ENCODE measurements at places on chromosomes 6 and 20.

- no peak for DNase-seq
Observed at GRCh38 chr6:37965964-37966676, 146.6 kb downstream of the ZFAND3 start.

DNA sequence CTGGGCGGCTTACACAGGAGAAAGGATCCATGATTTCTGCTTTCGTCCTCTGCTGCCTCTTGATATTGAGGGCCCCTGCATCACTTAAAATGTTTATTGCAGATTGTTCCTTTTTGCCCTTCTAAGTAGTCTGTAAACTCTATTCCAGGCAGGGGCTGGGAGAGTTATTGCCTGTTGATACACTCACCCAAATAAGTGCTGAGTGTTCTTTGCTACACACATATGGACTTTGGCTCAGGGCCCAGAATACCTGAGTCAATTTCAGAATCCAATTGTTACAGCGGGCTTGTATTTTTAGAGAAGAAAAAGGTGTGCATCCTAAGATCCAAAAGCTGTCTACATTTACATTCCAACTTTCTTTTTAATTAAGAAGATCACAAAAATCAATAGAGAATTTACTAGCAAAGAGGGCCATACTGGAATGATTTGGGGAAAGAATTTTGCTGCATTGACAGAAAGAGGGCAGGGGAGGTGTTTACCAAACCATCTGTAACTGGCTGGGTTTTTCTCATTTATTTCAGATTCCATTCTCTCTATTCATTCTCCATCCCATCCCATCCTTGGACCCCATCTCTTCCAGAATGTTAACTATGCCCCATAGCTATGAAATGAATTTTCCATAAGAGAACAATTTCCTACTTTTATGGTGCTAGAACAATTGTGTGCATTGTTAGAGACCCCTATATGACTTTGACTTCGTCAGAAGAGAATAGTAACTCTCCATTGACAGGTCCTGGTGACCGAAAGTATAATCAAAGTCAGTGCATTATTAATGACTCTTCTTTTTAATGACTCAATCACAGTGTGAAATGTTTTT lies 959.9 kb upstream of the FLRT3 start:
- DNase-seq: no peak

DNA sequence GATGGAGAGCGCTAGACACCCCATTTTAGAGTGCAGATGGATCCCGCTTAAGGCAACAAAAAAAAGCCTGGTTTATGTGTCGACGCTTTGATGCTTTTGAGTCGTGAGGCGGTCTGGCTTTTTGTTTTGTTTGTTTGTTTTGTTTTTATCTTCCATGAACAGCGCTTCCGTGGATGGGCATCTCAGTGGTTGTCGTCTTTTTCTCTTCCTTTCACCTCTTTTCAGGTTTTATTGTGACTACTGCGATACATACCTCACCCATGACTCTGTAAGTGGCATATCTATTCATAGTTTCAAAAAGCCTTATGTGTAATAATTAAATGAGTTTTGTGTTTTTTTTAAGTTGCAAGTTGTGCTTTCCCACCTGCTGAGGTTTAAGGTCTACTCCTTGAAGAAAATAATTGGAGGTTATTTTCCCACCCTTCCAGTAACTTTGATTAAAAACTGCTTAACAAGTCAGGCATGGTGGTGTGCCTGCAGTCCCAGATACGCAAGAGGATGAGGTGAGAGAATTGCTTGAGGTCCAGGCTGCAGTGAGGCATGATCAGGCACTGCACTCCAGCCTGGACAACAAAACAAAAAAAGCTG lies 476 bp downstream of the SNRPC start:
- no peak for DNase-seq

DNA sequence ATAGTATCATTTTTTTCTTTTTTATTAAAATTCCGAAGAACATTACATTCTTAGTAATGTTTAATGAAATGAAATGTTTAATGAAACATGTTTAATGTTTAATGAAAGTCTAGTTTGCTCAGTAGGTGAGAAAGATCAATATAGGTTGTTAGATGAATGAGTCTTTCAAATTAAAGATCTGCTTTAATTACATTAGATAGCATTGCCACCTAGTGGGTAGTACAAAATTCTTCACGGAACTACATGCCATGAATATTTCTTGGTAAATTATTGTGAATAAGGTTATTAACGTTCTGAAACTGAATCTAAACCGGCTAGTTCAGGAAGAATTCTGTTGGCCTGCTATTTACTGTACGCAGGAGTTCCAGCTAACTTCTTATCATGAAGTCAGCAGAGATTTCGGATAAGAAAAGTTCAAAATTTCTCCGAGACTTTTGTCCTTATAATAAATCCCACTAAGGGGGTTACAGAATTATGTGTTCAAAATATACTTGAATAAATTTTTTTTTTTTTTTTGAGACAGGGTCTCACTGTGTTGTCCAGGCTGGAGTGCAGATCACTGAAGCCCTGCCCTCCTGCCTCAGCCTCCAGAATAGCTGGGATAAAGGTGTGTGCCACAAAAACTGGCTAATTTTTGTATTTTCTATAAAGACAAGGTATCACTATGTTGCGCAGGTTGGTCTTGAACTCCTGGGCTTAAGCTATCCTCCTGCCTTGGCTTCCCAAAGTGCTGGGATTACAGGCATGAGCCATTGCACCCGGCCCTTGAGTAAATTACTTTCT lies 7.9 kb upstream of the GMNN start:
- peak; percentile 13 for DNase-seq

- DNase-seq: no peak
Observed at GRCh38 chr6:30570740-30571074, 535 bp upstream of the ABCF1 start.

- no peak for DNase-seq
Observed at GRCh38 chr6:12420626-12421025, 130.5 kb downstream of the EDN1 start.

DNA sequence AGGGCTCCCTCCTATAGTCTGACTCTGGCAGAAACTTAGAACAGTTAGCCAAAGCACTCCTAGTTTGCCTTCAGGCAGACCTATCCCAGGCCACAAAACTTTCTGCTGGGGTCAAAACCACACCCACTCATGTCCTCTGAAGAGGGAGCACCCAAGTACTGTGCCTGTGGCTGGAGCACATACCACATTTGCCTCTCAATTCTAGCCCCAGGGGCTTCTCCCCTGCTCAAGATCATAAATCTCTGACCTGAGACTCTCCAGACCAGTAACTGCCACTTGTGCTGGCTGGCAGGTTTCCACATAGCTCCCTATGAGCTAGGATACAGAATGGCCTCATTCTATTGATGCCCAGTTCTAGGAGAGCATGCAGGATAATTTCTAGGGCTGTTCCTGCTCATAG lies 781.0 kb downstream of the EYS start:
- DNase-seq: no peak

DNA sequence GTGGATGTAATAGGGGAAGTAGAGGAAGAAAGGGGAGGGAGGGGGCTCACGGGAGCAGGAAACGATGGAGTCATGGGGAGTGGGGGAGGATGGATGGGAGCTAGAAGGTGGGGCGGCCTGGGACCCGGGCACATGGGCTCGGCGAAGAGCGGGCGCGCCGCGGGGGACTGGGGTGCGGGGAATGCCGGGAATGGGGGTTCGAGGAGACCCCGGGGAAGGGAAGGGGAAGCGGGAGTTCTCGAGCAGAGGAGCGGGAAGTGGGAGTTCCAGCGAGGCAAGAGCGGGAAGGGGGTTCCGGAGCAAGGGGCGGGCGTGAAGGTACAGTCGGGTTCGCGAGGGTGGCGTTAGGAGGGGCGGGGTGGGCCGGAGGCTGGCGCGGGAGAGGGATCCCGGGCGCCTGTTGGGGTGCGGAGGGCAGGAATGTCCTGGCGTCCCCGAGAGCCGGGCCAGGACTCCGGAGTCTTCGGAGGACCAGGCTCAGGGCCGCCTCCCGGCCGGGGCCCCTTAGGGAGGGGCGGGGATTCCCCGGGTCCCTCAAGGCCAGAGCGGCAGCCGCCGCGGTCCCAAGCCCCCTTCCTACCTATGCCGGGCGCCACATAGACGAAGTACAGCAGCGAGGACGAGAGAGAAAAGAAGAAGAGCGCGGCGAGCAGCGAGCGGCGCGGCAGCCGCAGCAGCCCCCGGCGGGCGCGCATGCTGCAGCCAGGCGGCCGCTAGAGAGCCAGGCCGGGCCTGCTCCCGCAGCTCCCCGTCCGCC lies 504 bp downstream of the B4GALT5 start:
- no peak for DNase-seq
